GM12878 (cell line): ENCODE measurements at places on chromosomes 3 and 15. TPM values are rescaled to one million over a fixed set of nuclear protein-coding genes. Genes with fewer than 3 reads are reported as not detected.

Gene ZPLD1
- not detected in 2 replicates for total RNA-seq

Gene IL16
- 51.2 and 52.1 TPM in 2 replicates for total RNA-seq

Gene LRRN1
- total RNA-seq = not detected in 2 replicates

Gene GOLGA6B
- not detected in 2 replicates for total RNA-seq

Gene THRB
- total RNA-seq = 0.05 TPM in 1 of 2 replicates, not detected in the other

Gene KLHDC8B
- total RNA-seq = 1.2 and 1.9 TPM in 2 replicates

Gene LARP6
- 3.4 and 3.5 TPM in 2 replicates for total RNA-seq

Gene TP63
- 8.3 and 9.8 TPM in 2 replicates for total RNA-seq

Gene THAP10
- 1.5 and 1.9 TPM in 2 replicates for total RNA-seq

Gene ACY1
- total RNA-seq = 27.4 and 33.5 TPM in 2 replicates

Gene RAF1
- 64.9 and 74.4 TPM in 2 replicates for total RNA-seq

DNA sequence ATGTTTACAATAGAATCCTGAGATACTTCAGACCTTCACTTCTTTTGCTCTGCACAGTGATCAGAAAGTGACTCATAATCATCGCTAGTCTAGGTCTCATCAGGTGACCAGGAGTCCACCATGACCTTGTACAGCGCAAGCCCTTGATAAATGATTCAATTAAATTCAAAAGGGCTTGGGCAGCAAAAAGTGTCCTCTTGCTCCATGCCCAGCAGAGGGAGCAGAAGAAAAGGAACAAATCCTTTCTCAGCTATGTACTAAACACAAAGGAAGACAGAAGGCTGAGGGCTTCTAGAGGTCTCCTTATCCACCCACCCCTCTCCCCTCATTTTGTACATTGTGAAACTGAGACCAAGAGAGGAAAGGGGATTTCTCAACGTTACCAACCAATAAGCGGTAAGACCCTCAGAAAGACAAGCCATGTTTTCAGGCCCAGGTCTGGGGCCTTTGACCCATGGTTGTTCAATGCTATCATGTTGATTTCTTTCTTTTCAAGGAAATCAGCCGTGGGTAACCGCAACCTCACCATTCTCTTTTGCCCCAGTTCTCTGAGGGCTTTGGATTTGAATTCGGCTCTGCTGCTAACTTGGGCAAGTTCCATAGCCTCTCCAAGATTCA lies 74.8 kb downstream of the AQP9 start:
- no peak for DNase-seq

DNA sequence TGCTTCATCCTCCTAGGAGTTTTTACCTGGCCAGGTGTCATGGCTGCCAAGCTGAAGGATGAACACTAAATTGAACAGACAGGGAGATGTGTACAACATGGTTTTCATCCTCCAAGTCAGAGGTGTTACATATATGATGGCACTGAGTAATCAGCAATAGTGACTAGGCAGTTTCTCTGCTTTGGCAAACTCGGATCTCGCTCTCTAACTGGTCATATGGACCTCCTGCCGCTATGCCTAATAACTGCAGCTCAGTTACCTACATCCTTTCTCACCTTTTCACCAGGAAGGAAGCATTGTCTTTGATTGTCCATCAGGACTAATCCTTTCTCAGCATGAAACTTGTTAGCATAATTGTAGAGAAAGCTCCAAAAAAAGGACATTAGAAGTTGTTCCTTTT lies 175.9 kb upstream of the PLSCR5 start:
- no peak for DNase-seq

- DNase-seq = no peak
These were observed 47.5 kb downstream of the CHL1 start for GRCh38 chr3:244041-244440.

- DNase-seq = no peak
These were observed 4.8 kb upstream of the ARPIN start for GRCh38 chr15:89917442-89918101.

DNA sequence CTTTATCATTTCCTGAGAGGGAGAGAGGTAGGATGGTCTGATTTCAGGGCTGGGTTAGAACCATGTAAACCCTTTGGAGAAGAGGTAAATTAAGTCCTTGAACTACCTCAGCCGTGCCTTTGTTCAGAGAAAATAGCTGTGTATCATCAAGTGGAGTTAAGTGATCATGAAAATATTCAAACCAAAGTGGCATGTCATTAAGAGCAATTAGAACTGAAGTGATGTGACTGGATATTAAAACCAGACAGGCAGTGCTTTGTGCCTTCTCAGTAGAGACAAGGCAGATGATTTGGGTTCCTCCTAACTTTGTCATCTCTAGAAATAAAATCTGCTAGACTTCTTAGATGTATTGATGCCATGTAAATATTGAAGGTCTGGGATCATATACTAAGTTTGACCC lies 171.5 kb downstream of the IL5RA start:
- DNase-seq = no peak

DNA sequence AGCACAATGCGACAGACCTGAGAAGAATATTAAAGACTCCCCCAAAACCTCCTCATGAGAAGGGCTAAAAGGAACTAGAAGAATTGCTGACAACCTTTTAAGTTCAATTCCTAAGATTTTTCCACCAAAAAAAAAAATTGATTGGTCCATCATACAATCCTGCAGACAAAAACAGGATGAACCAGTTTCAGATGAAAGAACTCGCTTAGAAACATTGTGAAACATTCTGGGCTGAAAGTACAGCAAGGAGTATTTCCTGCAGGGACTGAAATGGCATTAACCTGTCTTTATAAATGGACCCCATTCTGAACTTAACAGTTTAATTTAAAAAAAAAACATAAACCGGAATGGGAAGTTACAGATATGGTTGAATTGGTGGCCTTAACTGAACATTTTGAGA lies 96.0 kb upstream of the FAM174B start:
- no peak for DNase-seq

DNA sequence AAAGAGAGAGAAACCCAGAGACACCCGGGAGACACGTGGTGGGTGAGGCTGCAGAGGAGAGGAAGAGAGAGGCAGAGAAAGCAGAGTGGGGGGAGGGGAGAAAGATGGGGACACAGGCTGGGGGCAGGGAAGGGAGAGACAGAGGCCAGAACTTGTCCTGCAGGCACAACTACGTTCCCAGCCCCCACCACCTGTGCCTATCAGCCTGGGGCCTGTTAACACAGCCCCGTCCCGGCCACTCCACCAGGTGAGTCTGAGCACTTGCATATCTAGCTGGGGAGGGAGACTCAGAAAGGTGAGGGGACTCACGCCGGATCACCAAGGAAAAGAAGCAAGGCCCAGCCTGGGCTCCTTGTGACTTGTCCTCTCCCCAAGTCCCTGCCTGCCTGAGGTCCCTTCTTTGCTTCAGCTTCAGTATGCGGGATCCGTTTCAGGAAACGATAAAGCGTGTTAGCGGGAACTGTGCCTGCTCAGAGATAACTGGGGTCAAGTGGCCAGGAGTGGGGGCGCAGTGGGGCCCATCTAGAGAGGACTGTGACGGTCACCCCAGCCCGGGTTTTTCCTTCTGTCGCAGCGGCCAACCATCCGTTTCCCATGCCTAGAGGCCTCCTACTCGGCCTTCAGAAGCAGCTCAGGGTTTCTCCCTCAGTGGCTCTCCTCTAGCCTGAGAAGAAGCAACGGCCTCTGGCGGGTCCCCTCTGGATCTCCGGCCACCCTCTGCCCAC lies 10.3 kb downstream of the LINGO1 start:
- no peak for DNase-seq

GRCh38 chr3:44030687-44031305 lies 210.9 kb upstream of the TOPAZ1 start:
- no peak for DNase-seq

DNA sequence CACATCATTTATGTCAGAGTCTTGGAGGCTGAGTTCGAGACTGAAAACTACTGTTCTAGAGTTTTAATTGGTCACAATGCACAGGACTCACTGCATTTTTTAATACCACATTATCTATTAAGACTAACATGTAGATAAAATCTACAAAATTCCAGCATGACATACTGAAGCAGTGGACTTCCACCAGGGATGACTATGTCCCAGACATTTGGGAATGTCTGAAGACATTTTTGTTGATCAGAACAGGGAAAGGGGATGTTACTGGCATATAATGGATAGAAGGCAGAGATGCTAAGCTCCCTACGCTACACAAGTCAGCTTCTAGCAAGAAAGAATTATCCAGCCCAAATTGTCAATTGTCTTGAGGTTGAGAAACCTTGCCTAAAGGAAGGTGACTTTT lies 419.0 kb upstream of the TGFBR2 start:
- DNase-seq = no peak

GRCh38 chr3:37301980-37302708 lies 127.8 kb upstream of the LRRFIP2 start:
- no peak for DNase-seq

- no peak for DNase-seq
These were observed 108.1 kb downstream of the PGPEP1L start for GRCh38 chr15:98899272-98900021.

GRCh38 chr3:112617285-112617684 lies 23.7 kb downstream of the CCDC80 start:
- no peak for DNase-seq

GRCh38 chr3:108448593-108448992 lies 61.8 kb downstream of the MYH15 start:
- DNase-seq = peak; percentile 24

- no peak for DNase-seq
These were observed 28.4 kb upstream of the ST3GAL6 start for GRCh38 chr3:98734735-98735134.

DNA sequence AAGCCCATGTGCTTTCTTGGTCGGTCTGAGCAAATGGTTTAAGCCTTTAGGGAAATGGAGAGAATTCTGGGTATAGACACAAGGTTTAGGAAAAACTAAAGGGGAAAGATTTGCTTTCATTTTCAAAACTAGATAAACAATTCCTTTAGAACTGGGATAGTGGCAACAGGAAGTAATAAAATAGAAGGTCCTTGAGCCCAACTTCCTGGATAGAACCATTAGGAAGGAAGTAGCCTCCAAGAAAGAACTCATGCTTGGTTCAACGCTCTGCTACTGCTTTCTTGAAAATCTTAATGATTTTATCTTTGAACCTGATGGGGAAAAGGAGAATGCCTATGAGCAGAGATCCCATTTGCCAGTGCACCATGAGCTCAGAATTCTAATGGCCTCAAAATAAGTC lies 147.0 kb upstream of the THRB start:
- no peak for DNase-seq

DNA sequence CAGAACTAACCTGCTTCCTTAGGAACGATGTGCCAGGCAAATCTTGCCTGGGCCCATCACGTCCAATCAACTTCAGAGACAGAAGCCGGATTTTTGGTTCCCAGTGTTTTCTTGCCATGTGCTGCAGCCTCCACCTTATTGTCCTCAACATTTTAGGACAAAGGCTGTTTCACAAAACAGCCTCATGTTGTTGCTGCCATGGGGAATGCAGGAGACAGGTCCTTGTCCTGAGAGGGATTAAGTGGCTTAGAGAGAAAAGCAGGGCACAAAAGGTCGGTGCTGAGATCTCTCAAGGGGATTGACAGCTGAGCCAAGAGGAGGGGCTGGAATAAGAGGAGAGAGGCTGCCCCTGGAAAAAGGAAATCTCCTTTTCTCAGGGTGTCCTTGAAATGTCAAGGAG lies 11.3 kb upstream of the NMNAT3 start:
- no peak for DNase-seq

- no peak for DNase-seq
These were observed 22.0 kb downstream of the COL6A6 start for GRCh38 chr3:130539005-130539404.

GRCh38 chr15:63701365-63701764 lies 104.2 kb downstream of the FBXL22 start:
- DNase-seq = no peak

GRCh38 chr15:99613887-99614647 lies 48.3 kb downstream of the MEF2A start:
- no peak for DNase-seq

DNA sequence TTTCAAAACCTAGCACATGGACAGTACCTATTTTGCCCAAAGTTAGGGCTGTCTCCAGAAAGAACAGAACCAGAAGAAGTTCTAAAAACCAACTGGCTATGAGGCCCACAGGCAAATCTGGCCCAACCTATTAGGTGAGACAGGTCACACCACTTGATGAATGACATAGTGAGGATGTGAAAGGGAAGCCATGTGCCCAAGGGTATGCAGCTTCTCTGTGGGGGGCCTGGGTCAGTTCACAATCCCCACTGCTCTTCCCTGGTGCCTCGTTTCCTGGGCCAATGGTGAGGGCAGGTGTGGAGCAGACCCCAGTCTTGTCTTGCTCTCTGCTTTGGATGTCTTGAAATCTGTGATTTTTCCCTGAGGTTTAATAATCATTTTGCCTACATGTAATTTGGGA lies 8.9 kb downstream of the INSYN1 start:
- no peak for DNase-seq

GRCh38 chr3:13626396-13626795 lies 77.5 kb downstream of the FBLN2 start:
- no peak for DNase-seq

GRCh38 chr15:89575656-89576416 lies 567 bp downstream of the TICRR start:
- DNase-seq = no peak

GRCh38 chr3:59082106-59082505 lies 32.3 kb upstream of the CFAP20DC start:
- DNase-seq = no peak
